Activated naive CD8-positive, alpha-beta T cell treated with anti-CD3 and anti-CD28 coated beads, Interleukin-2, amount 10 ng/mL, durations not matched to agents 7 days and 5 days (primary cell): ENCODE measurements at places on chromosomes 2 and 18. TPM values are rescaled to one million over a fixed set of nuclear protein-coding genes. Genes with fewer than 3 reads are reported as not detected.

The CABYR gene
- 3.6 TPM for total RNA-seq

The LRRC30 gene
- total RNA-seq: not detected

The ALPG gene
- total RNA-seq: not detected

The SMYD5 gene
- 18.2 TPM for total RNA-seq

The ABCG5 gene
- total RNA-seq: not detected

DNA sequence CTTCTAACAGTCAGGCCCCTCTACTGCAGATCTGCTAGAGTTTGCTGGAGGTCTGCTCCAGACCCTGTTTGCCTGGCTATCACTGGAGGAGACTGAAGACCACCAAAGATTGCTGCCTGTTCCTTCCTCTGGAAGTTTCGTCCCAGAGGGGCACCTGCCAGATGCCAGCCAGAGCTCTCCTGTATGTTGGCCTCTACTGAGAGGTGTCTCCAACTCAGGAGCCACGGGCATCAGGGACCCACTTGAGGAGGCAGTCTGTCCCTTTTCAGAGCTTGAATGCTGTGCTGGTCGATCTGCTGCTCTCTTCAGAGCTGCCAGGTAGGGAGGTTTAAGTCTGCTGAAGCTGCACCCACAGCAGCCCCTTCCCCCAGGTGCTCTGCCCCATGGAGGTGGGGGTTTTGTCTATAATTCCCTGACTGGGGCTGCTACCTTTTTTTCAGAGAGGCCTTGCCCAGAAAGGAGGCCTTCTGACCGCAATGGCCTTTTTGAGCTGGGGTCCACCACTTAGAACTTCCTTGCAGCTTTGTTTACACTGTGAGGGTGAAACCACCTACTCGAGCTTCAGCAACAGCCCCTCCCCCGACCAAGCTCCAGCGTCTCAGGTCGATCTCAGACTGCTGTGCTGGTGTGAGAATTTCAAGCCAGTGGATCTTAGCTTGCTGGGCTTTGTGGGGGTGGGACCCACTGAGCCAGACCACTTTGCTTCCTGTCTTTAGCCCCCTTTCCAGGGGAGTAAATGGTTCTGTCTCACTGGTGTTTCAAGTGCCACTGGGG lies 566.0 kb downstream of the NR4A2 start:
- no peak for DNase-seq
- no peaks in the 10 kb centered on the region for H3K27me3 ChIP-seq
- H3K27ac ChIP-seq: no peak overlapping the region
- H3K36me3 ChIP-seq: no peaks in the 10 kb centered on the region

DNA sequence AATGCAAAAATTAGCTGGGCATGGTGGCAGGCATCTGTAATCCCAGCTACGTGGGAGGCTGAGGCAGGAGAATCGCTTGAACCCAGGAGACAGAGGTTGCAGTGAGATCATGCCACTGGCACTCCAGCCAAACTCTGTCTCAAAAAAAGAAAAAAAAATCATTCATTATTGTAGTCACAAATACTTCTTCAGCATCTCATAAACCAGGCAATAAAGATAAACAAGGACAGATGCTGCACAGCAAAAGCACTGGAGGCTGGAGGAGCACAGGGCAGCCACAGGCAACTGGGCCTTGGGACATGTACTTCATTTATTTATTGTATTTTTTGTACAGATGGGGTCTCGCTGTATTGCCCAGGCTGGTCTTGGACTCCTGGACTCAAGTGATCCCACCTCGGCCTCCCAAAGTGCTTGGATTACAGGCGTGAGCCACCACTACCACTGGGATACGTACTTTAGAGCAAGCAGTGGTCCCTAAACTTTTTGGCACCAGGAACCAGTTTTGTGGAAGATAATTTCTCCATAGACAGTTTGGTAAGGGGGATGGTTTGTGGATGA lies 16.8 kb upstream of the MAT2A start:
- H3K27me3 ChIP-seq: peaks cover 9% of the 10 kb centered on the region
- no peaks in the 10 kb centered on the region for H3K36me3 ChIP-seq
- H3K4me1 ChIP-seq: peaks cover 6% of the 10 kb centered on the region

GRCh38 chr2:198144660-198145059 lies 340.3 kb downstream of the PLCL1 start:
- DNase-seq: no peak
- no peak overlapping the region for H3K4me3 ChIP-seq
- H3K27ac ChIP-seq: no peak overlapping the region
- no peaks in the 10 kb centered on the region for H3K36me3 ChIP-seq
- peaks cover 2% of the 10 kb centered on the region for H3K4me1 ChIP-seq
- no peaks in the 10 kb centered on the region for H3K27me3 ChIP-seq

DNA sequence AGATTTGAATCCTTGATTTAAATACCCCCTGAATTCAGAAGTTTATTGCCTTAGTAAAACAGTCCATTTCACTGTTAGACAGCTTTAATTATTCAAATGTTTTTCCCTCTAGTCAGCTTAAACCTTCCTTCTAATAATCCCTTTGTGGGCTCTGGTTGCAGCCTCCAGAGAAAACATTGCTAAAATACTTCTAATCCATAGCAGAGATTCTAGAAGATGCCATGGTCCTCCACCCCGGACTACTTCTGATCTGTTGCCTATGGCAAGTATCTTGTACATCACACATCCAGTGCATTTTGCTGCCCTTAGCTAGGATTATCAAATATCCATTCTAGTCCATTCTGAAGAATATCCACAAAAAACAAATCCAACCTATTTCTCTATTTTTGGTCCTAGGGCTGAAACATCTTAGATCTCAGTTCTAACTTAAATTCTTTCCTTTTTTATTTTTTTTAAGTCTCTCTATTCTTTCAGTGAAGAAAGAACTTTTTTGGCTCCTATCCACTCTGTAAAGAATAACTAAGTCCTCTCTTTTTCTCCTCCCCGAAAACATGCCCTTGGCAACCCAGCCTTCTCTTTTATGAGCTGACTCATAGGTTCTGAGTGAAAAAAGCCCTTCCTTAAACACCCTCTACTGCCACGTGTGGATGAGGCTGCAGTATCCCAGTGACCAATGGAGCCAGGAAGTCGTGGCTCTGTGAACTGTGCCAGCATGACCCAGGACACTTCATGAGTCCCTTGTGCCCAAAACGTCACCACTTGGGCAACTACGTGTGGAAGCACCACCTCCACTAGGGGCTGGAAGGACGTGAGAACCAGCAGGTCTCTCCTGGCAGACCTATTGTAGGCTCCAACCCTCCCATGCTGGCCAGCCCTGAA lies 349.8 kb downstream of the TNS1 start:
- no peaks in the 10 kb centered on the region for H3K4me1 ChIP-seq
- H3K27me3 ChIP-seq: no peaks in the 10 kb centered on the region
- H3K4me3 ChIP-seq: no peak overlapping the region
- no peak overlapping the region for H3K27ac ChIP-seq

DNA sequence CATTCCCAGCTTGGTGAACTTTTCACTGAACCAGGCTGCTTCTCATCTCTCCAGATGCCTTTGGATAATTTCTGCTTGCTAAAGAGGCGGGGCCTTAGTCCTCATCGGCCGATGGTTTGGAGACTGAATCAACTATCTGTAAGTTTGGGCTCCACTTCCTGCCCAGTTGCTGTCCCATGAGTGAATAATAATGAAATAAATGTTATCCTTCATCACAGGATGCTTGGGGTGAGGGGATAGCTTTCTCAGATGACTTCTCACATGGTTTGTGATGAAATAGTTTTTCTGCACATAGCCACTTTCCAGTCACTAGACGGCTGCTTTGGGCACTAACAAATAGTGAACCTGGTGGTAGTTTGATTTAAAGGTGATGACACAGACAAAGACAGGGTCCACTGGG lies 376.6 kb upstream of the TRIB2 start:
- H3K36me3 ChIP-seq: peaks cover 6% of the 10 kb centered on the region
- no peak overlapping the region for H3K27ac ChIP-seq
- H3K4me3 ChIP-seq: no peak overlapping the region
- H3K4me1 ChIP-seq: no peaks in the 10 kb centered on the region
- no peak for DNase-seq

DNA sequence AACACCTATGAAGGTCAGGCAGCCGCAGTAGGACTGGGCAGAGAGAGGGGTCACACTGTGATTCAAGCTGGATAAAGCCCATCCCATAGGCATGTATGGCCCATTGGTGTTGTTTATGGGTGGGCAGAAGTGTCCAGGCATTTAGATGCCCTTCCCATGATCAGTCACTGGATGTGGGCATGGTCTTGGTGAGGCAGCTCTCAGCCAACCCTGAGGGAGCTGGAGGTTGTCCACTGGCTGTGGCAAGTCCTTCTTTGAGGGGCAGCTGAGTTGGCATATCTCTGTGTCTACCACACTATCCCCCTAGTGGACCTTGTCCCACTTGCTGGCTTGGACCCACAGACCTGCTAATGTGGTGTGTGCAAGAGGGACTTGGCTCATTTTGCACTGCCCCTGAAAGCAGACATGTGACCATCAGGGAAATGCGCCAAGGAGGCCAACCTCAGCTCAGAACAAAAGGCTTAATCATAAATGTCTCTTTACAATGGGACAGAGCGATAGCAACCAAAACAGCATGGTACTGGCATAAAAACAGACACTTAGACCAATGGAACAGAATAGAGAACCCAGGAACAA lies 82.0 kb downstream of the TMEM17 start:
- H3K27me3 ChIP-seq: peaks cover 26% of the 10 kb centered on the region
- no peak overlapping the region for H3K27ac ChIP-seq

- H3K4me1 ChIP-seq: peaks cover 40% of the 10 kb centered on the region
- H3K4me3 ChIP-seq: peak overlapping the region; percentile 97
- peak overlapping the region; percentile 94 for H3K27ac ChIP-seq
- H3K36me3 ChIP-seq: peaks cover 9% of the 10 kb centered on the region
- H3K27me3 ChIP-seq: peaks cover 2% of the 10 kb centered on the region
- DNase-seq: no peak
These were observed 19.7 kb upstream of the STPG4 start for GRCh38 chr2:47174733-47175361.
